ENCODE measurements at places on chromosomes 13 and 19.

DNA sequence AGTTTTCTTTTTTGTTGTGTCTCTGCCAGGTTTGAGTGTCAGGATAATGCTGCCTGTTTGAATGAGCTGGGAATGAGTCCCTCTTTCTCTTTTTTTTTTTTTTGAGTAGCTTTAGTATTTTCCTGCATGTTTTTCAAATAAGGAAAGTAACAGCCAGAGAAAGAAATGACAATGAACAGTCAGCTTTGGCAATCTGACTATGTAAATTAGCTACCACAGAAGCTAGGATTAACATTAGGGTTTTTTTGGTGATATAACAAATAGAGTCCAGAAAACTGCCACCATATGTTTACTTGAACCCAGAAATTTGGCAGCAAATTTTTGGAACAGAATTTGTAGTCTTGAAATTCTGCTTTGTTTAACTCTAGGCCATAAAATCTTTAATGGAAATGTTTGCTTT lies 50.5 kb downstream of the SGCG start:
- no peak for DNase-seq

GRCh38 chr13:112572366-112572765 lies 15.6 kb downstream of the TUBGCP3 start:
- DNase-seq = no peak

DNA sequence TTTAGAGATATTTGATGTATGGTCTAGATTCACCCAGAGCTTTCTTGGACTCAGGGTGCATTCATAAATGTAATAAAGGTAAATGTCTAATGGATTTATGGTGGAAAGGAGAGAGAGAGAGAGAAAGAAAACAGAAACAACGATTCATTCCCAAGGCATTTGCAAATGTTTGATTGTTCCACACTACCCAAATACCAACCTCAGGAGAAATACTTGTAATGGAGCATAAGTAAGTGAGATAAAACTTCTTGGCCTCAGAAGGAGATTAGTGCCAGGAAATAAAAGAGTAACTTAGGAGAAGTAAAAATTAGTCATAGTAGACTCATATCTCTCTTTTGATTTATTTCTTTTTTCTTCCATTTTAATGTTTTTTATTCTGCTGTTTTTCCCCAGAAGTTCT lies 40.6 kb upstream of the DGKH start:
- peak; percentile 53 for DNase-seq

GRCh38 chr19:55261671-55262126 lies 2.9 kb upstream of the PPP6R1 start:
- no peak for DNase-seq

Data from PC-9 (cell line).